Activated CD8-positive, alpha-beta T cell treated with anti-CD3 and anti-CD28 coated beads for 36 hours (primary cell): ENCODE measurements at places on chromosomes 1 and 21. TPM values are rescaled to one million over a fixed set of nuclear protein-coding genes. Genes with fewer than 3 reads are reported as not detected.

DNA sequence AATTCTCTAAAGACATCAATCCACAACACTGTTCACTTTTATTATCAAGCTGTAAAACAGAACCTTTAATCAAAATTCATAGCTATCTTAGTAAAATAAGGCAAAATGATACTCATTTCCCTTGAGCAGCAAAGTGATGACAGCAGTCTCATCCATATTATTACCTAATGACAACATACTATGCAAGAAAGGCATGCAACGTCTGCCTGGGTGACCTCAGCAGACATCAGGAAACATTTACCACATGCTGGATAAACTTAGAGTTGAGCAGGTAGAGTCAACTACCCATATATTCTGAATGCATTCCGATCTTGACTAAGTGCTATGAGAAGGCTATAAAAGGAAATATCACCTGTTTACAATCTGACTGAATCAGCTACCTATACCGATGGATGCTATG lies 145.1 kb downstream of the SIPA1L2 start:
- H3K36me3 ChIP-seq = no peaks in the 10 kb centered on the region
- H3K4me3 ChIP-seq = no peak overlapping the region
- no peaks in the 10 kb centered on the region for H3K27me3 ChIP-seq
- no peak overlapping the region for H3K27ac ChIP-seq

- no peaks in the 10 kb centered on the region for H3K36me3 ChIP-seq
- DNase-seq = no peak
- no peak overlapping the region for H3K27ac ChIP-seq
- H3K4me1 ChIP-seq = no peaks in the 10 kb centered on the region
These were observed 24.6 kb downstream of the DNASE2B start for GRCh38 chr1:84422909-84423308.

GRCh38 chr21:25636727-25637126 lies 2.3 kb upstream of the JAM2 start:
- H3K27me3 ChIP-seq = peaks cover 45% of the 10 kb centered on the region
- H3K36me3 ChIP-seq = no peaks in the 10 kb centered on the region
- peaks cover 16% of the 10 kb centered on the region for H3K4me1 ChIP-seq
- no peak overlapping the region for H3K27ac ChIP-seq
- no peak overlapping the region for H3K4me3 ChIP-seq

- no peak overlapping the region for H3K4me3 ChIP-seq
- H3K27me3 ChIP-seq = peaks cover 28% of the 10 kb centered on the region
- H3K27ac ChIP-seq = no peak overlapping the region
- DNase-seq = no peak
- no peaks in the 10 kb centered on the region for H3K36me3 ChIP-seq
- no peaks in the 10 kb centered on the region for H3K4me1 ChIP-seq
These were observed 377.3 kb downstream of the SIPA1L2 start for GRCh38 chr1:232252546-232253118.

GRCh38 chr1:36650200-36651065 lies 167.7 kb upstream of the CSF3R start:
- peaks cover 33% of the 10 kb centered on the region for H3K27me3 ChIP-seq
- DNase-seq = peak; percentile 81
- H3K4me3 ChIP-seq = no peak overlapping the region
- H3K36me3 ChIP-seq = no peaks in the 10 kb centered on the region

GRCh38 chr1:19664453-19665185 lies at the start of gene HTR6:
Gene HTR6, plus strand, starts transcription at chr1:19664875. Its CDS starts 879 bp downstream, at chr1:19665754.
- H3K27ac ChIP-seq = no peak within 1 kb of the TSS
- H3K36me3 ChIP-seq = no peaks in the 10 kb centered on the region
- H3K4me1 ChIP-seq = peaks cover 15% of the 10 kb centered on the region
- peaks cover 28% of the 10 kb centered on the region for H3K27me3 ChIP-seq
- DNase-seq = no peak

- H3K4me3 ChIP-seq = no peak within 1 kb of the TSS
- H3K27me3 ChIP-seq = peaks cover 23% of the 10 kb centered on the region
- peaks cover 4% of the 10 kb centered on the region for H3K4me1 ChIP-seq
- H3K36me3 ChIP-seq = no peaks in the 10 kb centered on the region
- H3K27ac ChIP-seq = no peak within 1 kb of the TSS
These were observed at the start of gene L1TD1 for GRCh38 chr1:62194651-62195544. Gene L1TD1, plus strand, starts transcription at chr1:62194849. Its CDS starts 11,780 bp downstream, at chr1:62206629.

DNA sequence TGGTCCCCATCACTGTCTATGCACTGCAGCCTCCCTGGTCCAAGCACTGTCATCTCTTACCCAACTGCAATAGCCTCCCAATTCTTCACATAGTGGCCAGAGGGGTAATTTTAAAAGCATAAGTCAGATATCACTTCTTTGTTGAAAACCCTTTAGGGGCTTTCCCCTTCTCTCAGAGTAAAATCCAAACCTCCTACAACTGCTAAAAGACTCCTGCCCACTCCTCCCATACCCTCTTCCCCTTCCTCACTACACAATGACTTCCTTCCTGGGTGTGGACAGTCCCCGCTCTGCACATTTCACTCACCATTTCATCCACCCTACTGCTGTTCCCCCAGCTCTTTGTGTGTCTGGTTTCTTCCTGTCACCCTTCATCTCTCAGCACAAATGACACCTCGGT lies 8.3 kb downstream of the MCOLN2 start:
- H3K4me1 ChIP-seq = peaks cover 36% of the 10 kb centered on the region
- peaks cover 5% of the 10 kb centered on the region for H3K27me3 ChIP-seq
- H3K36me3 ChIP-seq = peaks cover 28% of the 10 kb centered on the region
- H3K4me3 ChIP-seq = peak overlapping the region; percentile 2
- H3K27ac ChIP-seq = peak overlapping the region; percentile 65

DNA sequence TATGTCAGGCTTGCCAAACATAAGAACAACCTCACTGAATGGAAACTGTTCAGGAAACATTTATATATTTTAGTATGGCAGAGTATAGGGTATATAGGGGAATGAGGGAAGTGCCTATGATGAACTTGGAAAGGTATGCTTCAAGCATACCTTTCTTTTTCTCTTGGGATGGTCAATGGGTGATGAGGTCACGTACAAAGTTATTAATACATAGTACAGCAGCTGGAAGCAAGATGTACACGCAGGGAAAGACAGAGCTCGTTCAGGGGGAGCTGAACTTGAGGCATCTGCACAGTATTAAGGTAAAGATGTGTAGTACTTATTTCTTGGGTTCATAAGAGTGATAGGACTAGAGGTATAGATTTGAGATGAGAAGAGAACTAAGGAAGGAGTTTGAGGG lies 61.5 kb downstream of the ABCD3 start:
- no peaks in the 10 kb centered on the region for H3K4me1 ChIP-seq
- peaks cover 29% of the 10 kb centered on the region for H3K36me3 ChIP-seq
- H3K27me3 ChIP-seq = no peaks in the 10 kb centered on the region
- DNase-seq = no peak
- H3K4me3 ChIP-seq = no peak overlapping the region
- H3K27ac ChIP-seq = no peak overlapping the region

GRCh38 chr1:111179968-111180533 lies 20.4 kb downstream of the DENND2D start:
- no peak for DNase-seq
- H3K4me1 ChIP-seq = peaks cover 45% of the 10 kb centered on the region
- no peak overlapping the region for H3K4me3 ChIP-seq
- H3K36me3 ChIP-seq = peaks cover 61% of the 10 kb centered on the region
- H3K27ac ChIP-seq = peak overlapping the region; percentile 13

- peaks cover 15% of the 10 kb centered on the region for H3K36me3 ChIP-seq
- H3K27ac ChIP-seq = peak overlapping the region; percentile 89
- no peaks in the 10 kb centered on the region for H3K27me3 ChIP-seq
- peak; percentile 72 for DNase-seq
- peaks cover 31% of the 10 kb centered on the region for H3K4me1 ChIP-seq
These were observed 46.1 kb upstream of the RBM34 start for GRCh38 chr1:235207209-235207565.

DNA sequence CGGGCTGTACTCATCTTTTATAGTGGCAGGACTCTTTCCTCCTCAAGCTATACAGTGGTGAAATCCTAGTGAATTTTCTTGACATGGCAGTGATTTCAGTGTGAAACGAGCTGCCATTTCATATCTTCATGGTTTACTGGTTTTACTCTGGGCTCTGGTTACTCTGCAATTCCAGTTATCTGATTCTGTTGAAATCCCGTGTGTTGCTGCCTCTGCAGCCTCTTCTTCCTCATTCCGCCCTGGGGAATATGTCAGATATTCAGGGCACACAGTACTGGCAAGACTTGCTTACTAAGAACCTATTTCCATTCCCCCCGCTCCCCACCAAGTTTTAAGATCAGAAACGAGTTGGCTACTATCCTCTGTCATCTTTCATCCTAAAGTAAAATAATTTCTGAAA lies 7.9 kb upstream of the OR2B11 start:
- no peak overlapping the region for H3K27ac ChIP-seq
- H3K4me1 ChIP-seq = no peaks in the 10 kb centered on the region
- H3K27me3 ChIP-seq = peaks cover 2% of the 10 kb centered on the region
- H3K4me3 ChIP-seq = no peak overlapping the region

- peaks cover 33% of the 10 kb centered on the region for H3K4me1 ChIP-seq
- peak within 1 kb of the TSS; percentile 100 for H3K27ac ChIP-seq
- H3K4me3 ChIP-seq = peak within 1 kb of the TSS; percentile 82
These were observed at the start of the genes GPATCH2 and SPATA17 for GRCh38 chr1:217630711-217631591. Gene GPATCH2, minus strand, starts transcription at chr1:217631090. Its CDS starts 119 bp downstream, at chr1:217630971. Gene SPATA17, plus strand, starts transcription at chr1:217631344. Its CDS starts 35 bp downstream, at chr1:217631379.

DNA sequence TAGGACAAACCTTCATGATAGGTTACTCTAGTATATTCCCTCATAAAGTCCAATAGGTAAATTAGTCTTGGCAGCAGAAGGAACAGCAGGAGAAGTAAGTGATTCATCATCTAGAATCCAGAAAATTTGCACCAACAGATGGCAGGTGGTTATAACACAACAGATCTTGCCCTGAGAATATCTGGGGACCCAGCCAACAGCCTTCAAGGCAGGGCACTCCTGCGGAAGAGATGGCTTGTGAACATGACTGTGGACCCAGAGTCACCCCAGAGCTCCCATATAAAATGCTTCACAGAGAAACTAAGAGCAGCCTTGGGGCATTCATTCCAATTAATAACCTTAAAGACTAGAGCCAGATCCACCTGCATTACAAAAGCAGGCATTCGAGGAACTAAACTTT lies 7.9 kb upstream of the PLA2G2C start:
- H3K36me3 ChIP-seq = no peaks in the 10 kb centered on the region
- DNase-seq = no peak

DNA sequence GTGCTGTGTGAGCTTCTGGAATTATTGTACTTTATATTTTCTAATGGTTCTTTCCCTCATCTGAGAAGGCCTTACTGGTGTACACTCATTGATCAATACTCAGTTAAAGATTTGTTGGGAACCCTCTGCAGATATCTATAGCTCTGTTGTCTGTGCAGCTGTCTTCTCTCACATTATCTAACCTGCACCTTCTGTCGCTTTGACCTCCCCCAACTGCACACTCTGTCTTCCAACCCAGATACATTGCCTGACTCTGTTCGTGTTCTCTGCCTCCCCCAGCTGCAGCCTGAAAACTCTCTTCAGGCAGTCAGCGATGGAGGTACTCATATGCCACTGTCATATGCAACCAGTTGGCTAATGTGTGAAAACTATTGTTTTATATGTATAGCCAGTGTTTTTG lies 334.3 kb downstream of the NCAM2 start:
- no peaks in the 10 kb centered on the region for H3K4me1 ChIP-seq
- H3K27me3 ChIP-seq = no peaks in the 10 kb centered on the region
- no peak overlapping the region for H3K4me3 ChIP-seq

DNA sequence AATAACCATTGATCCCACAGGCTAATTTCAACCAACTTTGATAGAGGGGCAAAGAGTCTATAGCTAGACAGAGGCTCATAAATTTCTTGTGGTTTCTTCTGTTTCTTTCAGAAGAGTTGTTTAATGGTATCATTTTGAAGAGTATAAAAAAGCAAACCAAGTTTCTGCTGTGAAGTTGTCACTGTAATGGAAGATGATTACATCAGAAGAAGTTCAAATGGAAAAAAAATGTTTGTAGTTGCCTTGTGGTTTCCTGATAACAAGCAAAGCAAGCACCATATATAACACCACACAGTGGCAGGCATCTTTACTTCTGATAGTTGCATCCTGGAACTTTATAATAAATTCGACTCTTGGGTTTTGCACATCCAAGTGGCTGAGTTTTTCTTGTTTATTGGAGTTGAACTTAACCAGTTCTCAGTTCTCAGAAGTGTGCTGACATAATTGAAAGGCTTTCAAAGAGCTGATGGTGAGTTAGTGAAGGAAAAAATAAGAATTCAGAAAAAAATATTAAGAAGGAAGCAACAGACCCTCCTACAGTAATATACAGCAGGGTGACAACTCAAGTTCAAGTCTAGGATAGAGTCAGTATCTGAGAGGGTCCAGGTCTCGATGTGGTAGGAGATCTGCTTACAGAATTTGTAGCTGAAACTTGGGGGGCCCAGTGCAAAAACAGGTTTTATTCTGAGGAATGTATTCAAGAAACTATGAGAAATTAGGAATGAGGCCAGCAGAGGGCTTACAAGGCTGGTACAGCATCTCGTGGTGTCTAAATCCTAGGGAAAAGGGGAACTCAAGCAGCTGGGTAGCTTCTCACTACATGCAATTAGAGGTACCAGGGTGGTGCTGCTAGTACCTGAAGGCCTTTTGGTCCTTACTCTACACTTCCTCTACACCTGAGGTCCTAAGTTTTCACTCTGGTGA lies 123.5 kb downstream of the CRB1 start:
- peaks cover 2% of the 10 kb centered on the region for H3K27me3 ChIP-seq
- DNase-seq = no peak
- no peak overlapping the region for H3K4me3 ChIP-seq
- H3K27ac ChIP-seq = peak overlapping the region; percentile 60
- no peaks in the 10 kb centered on the region for H3K36me3 ChIP-seq
- peaks cover 26% of the 10 kb centered on the region for H3K4me1 ChIP-seq

Gene OR2T2
- total RNA-seq = not detected

Gene FCRL1
- total RNA-seq = not detected

Gene SYT6
- total RNA-seq = not detected

Gene NFASC
- total RNA-seq = not detected

Gene AMY1C
- not detected for total RNA-seq

Gene FCAMR
- not detected for total RNA-seq

Gene CLCA2
- total RNA-seq = not detected

Gene ACTN2
- 0.18 TPM for total RNA-seq
